ENCODE measurements at places on chromosomes 16 and 17.

DNA sequence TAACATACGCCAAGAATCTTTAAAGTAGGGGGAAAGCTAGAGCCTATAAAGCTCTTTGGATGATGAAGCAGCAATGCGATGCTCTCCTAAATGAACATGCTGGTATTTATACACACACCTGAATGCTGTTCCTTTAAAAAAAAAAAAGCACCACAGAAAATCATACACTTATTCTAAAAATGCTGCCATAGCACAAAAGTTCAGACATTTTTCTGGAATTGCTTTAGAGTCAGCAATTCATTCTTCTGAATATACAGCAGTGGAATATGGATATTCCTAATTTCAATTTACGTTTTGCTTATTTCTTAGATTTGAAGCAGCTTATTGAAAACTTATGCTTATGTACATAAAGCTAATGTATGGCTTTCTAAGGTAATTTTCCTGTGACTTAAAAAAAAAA lies 3.1 kb downstream of the CSNK2A2 start:
- DNase-seq: no peak

DNA sequence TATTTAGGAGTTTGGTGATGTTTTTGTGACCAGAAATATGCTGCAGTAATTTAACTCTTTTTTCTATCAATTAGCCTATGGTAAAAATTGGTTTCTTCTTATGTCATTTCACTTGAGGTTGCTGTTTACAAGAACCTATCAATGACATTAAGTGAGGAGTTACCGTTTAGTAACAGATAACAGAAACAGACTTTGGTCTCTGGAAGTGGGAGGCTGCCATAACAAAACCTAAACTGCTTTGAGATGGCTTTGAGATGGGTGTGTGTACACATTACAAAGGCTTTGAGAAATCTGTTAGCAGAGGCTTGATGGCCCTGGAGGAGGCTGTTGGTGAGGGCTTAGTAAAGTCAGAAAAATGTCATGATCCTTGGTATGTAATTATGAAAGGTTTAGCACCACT lies 90.0 kb downstream of the TMEM114 start:
- DNase-seq: no peak

DNA sequence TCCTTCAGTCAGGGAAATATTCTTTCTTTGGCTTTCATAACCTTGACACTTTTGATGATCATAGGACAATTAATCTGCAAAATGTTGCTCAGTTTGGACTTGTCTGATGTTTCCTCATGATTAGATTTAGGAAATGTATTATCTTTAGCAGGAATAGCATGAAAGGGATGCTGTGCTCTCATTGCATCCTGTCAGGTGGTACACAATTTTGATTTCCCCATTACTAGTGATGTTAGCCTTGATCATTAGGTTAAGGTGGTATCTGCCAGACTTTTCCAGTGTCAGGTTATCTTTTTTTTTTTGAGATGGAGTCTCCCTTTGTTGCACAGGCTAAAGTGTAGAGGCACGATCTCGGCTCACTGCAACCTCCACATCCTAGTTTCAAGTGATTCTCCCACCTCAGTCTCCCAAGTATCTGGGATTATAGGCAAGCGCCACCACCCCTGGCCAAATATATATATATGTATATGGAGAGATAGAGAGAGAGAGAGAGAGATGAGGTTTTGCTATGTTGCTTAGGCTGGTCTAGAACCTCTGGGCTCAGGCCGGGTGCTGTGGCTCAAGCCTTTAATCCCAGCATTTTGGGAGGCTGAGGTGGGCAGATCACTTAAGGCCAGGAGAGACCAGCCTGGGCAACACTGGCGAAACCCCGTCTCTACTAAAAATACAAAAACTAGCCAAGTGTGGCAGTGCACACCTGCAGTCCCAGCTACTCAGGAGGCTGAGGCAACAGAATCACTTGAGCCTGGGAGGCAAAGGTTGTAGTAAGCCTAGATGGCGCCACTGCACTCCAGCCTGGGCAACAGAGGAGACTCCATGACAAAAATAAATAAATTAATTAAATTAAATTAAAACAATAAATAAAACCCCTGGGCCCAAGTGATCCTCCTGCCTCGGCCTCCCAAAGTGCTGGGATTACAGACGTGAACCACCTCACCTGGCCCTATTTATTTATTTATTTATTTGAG lies 15.8 kb upstream of the CAVIN1 start:
- DNase-seq: no peak

DNA sequence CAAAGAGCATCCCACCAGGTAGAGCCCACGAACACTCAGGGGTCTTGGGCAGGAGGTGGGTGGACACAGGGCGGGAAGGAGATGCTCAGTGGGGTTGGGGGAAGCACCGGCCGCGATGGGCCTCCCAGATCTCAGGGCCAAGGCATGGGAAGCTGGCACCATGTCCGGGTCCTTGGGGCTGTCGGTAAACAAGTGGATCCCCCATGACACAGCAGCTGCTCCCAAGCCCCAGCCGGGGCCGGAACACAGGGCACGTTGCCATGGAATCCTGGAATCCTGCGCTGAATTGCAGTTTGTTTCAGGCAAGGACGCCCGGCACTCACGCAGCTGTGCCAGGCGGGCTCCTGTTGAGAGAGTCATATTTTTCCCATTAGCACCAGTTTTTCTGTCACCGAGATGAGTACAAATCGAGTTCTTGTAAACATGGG lies 23.0 kb upstream of the CHMP6 start:
- DNase-seq: peak; percentile 72

- DNase-seq: no peak
Observed at GRCh38 chr17:77487677-77488530, 347.1 kb downstream of the SEC14L1 start.

DNA sequence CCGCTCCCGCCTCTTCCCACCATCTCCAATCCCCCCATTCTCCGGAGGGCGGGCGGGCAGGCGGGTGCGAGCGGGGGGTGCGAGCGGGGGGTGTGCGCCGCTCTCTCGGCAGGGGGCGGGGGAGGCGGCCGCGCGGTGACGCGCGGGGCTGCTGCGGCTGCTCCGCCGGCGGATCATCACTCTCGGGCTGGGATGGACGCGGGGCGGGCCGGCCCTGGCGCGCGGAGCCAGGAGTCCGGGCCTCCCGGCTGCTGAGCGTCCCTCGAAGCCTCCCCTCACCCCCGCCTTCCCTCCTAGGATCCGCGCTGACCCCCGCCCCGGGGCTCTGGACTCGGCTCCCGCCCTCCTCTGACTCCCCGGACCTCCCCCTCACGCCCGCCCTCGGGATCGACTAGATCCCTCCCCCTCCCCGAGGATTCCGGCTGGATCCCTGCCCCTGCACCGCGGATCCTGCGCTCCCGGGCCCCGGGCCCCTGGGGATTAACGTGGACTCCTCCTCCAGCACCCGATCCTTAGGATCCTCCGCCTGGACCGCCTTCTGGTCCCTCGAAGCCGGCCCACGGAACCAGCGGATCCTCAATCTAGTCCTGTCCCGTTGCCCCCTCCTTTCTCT lies 946 bp upstream of the TMEM256 start:
- no peak for DNase-seq

GRCh38 chr17:6269478-6269877 lies 165.4 kb downstream of the AIPL1 start:
- DNase-seq: peak; percentile 21

DNA sequence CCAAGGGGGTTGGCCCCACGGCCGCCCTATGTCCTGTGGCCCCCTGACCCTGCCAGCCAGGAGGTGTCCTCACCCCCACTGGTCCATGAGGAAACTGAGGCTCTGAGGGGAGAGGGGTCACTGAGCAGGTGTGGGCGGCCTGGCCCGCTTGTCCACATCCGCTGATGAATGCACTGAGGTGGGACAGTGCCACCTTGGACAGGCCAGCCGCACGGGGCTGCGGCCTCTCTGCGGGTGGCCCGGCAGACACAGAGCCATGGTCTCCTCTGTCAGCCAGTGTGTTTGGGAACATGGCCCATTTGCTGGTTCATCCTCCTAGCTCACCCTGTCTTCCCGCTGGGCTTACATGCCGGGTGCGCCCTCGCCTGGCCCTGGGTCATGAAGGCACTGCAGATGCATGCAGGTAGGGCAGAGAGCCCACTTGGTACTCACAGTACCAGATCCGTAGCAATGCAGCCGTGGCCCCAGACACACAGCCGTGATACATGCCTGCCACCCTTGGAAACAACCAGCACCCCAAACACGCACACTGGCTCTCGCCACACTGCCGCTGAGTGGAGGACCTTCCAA lies 93.9 kb downstream of the ENGASE start:
- no peak for DNase-seq

- DNase-seq: no peak
Observed at GRCh38 chr16:67877064-67877463, 4.2 kb downstream of the EDC4 start.

DNA sequence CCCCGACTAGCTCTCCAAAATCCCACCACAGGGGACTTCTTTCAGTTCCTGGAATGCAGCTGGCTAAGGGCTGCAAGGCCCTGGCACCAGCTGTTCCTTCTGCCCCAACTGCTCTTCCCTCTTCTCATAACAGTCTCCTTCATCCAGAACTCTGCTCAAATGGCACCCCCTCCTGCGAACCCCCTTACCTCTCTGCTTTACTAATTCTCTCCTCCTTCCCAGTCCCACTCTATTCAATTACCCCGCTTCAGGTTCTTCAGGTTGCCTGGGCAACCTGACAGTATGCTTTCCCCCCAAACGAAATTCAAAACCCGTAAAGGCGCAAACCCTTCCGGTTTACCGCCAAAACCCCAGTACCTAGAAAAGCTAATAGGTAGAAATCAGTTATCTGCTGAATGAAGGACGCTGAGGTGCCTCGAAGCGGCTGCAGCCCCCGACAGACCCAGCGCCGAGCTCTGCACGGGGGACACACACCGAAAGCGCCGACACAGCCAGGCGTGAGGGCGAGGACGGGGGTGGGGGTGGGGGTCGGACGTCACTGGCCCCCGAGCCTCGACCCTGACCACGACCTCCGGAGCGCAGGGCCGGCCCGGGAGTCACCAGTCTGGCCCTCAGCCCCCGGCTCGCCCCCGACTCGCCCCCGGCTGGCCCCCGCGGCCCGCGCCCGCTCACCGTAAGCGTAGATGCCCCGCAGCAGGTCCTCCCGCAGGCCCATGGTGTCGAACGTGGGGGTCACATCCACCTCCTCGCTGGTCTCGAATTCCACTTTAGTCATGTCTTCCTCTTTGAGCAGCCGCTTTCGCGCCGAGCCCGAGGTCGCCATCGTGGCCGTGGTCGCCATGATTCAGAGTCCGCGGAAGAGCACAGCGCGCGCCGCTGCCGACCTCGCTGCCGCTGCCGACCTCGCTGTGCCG lies 550 bp downstream of the EIF4A3 start:
- DNase-seq: no peak

GRCh38 chr16:4384509-4384942 lies 12.9 kb downstream of the VASN start:
- no peak for DNase-seq

- no peak for DNase-seq
Observed at GRCh38 chr17:4947411-4948165, 742 bp downstream of the PFN1 start.

DNA sequence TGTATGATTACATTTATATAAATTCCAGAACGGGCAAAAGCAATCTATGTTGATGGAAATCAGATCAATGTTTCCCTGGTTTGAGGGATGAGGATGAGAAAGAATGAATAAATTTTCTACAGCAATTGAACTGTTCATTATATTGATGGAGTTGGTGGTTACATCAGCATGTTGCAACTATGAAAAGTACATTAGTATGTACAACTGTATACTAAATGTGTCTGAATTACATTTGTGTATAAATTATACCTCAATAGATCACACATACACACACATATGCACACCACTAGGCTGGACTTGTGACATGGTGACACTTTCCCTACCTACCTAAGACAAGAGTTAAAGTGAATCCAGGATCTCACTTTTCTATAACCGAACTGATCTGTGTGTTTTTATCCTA lies 608.0 kb downstream of the CDH11 start:
- no peak for DNase-seq

GRCh38 chr16:89119166-89119621 lies 25.5 kb downstream of the ACSF3 start:
- DNase-seq: no peak

DNA sequence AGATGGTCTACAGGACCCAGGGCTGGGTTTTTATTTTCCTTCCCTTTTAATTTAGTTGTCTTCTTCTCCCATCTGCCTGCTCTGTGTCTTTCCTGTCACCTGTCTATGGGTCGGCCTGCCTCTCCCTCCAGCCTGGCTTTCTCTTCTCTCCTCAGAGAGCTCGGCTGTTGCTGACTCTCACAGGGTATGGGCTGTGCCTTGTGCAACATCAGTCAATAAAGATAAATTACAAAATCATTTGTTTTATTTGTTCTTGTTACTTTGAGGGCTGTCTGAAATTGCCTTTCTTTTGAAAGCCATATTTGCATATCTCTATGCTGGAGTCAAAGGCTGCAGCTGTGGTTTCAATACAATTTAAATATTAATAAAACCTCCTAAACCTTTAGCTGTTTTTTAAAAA lies 15.6 kb downstream of the RND2 start:
- no peak for DNase-seq

- no peak for DNase-seq
Observed at GRCh38 chr17:41636652-41637051, 12.3 kb upstream of the KRT17 start.

- DNase-seq: no peak
Observed at GRCh38 chr16:57614536-57614935, 13.9 kb upstream of the ADGRG1 start.

DNA sequence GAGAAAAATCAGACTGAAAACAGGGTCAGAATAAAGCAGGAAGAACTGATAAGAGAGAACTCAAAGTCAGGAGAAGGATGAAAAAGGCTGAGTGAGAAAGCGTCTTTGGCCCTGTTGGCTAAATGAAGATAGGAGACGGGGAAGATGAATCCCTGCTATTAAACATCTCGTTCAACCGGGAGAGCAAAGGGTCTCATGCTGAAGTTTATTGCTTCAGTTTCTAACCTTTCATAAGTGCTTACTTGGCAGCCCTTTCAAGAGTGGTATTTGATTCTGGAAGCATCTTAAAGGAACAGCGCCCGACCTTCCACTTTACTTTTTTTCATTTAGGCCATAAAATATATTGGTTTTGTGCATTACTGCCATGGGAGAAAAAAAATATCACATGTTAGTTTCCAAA lies 288.3 kb upstream of the RBFOX1 start:
- DNase-seq: no peak

- peak; percentile 1 for DNase-seq
Observed at GRCh38 chr17:58279016-58279711, 1.6 kb downstream of the MPO start.

DNA sequence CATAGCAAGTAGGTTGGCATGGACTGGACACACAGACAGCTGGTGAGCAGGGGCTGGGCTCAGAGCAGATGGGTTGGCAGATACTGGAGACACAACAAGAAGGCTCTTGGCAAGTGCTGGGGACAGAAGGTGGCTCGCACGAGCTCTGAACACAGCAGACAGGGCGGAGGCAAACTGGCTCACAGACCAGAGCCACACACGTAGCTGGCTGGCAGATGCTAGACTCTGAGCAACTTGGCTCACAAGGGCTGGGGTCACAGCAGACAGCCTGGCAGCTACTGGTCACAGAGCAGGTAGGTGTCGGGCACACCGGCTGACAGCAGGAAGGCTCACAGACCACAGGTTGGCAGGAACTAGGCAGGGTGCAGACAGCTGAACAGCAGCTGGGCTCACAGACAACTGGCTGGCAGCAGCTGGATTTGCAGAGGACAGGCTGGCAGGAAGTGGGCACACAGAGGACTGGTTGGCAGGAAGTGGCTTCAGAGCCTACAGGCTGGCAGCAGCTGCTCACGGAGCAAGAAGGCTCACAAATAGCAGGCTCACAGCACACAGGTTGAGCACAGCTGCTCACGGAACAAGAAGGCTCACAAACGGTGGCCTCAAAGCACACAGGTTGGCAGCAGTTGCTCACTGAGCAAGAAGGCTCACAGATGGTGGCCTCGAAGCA lies 725 bp downstream of the KRTAP16-1 start:
- no peak for DNase-seq

GRCh38 chr17:62819511-62820221 lies 11.6 kb upstream of the MARCHF10 start:
- peak; percentile 90 for DNase-seq

GRCh38 chr16:5024632-5025031 lies 9.1 kb downstream of the NAGPA start:
- DNase-seq: no peak
